ENCODE measurements at places on chromosomes 1 and 21. TPM values are rescaled to one million over a fixed set of nuclear protein-coding genes. Genes with fewer than 3 reads are reported as not detected.

DNA sequence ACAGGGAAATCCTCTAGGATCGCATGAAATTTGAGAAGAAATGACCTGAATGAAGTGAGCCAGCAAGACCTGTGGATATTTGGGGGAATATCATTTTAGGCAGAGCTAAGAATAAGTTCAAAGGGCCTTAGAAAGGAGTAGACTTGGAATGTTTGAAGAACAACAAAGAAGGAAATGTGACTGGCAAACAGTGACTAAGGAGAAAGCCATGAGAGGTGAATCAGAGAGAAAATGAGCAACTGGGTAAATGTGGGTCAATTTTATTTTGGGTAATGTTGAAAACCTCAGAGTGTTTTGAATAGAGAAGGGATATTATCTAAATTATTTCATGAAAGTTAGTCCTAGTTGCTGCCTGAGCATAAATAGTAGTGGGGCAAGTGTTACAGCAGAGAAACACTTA is 672.8 kb downstream of the LMO4 start:
- DNase-seq, result no peak

Gene FALEC
- total RNA-seq, result 0.27 TPM

- DNase-seq, result no peak
These were observed 34.8 kb upstream of the ADARB1 start for GRCh38 chr21:45039317-45040156.

DNA sequence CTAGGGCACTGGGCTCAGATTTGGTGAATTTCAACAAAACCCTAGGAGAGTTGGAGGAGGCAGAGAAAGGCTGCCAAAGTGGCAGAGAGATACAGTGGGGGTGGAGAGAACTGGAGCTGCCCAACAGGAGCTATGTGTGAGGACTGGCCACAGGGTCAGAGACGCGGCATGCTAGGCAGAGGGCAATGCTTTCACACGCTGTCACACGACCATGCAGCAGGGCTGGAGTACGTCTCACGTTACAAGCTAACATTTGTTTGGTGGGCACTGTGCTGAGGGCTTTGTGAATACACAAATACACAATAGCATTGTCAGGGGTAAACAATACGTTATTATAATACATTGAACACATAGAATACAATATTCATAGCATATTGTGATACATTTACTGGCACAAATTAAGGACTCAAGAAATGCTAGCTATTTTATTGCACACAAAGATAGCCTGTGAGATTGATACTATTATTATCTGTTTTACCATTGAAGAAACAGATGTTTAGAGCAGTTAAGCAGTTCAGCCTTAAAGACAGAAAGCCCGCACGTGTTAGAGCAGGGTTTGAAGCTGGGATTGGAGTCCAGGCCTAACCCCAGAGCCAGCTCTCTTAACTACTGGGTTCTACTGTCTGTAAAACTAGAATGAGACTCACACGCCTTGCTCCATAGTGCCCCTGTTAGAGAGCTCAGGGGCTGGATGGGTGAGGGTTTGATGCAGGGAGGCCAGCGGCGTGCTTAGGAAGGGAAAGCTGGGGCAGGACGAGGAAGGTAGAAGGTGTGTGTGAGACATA is 4.5 kb downstream of the RAB7B start:
- no peak for DNase-seq

DNA sequence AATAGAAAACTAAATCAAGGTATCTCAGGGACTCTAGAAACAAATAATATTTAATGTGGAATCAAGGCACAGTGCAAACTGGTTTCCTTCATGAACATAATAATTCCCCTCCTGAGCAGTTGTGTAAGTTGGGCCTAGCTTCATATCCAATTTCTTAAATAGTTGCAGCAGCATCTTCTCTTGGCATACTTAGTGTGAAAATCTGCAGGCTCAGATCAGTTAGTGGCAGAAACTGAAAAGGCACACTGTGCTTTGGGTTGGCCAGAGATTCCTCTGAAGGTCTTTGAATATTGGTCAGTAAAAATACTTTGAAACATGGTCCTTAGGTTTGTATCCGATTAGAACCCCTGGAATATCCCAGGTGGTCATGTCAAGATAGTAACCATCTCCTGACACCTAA is 52.5 kb downstream of the CHRM3 start:
- no peak for DNase-seq

Gene NLRP3
- 18.0 TPM for total RNA-seq

GRCh38 chr1:201594575-201595245 is 55.8 kb downstream of the NAV1 start:
- no peak for DNase-seq

Gene LCE6A
- not detected for total RNA-seq

Gene TNFSF4
- total RNA-seq, result 19.4 TPM

DNA sequence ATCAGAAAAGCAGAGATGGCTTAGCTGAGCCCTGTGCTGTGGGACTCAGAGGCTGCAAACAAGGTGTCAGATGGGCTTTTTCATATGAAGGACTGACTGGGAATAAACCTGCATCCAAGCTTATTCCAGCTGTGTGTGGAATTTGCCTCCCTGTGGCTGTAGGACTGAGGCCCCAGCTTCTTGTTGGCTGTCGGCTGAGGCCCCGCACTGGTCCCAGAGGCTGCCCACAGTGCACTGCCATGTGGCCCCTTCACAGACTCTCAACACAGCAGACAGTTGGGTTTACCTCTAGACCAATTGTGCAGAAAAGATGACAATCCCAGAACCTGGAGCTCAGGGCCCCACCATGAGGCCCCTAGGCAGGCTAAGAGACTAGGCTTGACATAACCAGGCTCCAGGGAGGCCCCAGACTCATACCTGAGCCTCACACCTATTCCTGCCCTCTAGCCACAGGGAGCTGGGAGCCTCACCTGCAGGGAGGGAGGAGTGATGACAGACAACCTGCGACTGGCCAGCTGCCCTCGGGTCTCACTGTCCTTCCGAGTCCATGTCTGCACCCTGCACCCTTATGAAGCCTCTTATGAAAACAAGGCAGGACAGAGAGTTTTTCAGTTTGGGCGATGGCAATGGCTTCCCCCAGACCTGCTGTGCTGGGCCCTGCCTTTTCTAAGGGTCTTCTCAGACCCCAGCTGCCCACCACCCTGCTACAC is 615.5 kb downstream of the NPHP4 start:
- DNase-seq, result no peak

DNA sequence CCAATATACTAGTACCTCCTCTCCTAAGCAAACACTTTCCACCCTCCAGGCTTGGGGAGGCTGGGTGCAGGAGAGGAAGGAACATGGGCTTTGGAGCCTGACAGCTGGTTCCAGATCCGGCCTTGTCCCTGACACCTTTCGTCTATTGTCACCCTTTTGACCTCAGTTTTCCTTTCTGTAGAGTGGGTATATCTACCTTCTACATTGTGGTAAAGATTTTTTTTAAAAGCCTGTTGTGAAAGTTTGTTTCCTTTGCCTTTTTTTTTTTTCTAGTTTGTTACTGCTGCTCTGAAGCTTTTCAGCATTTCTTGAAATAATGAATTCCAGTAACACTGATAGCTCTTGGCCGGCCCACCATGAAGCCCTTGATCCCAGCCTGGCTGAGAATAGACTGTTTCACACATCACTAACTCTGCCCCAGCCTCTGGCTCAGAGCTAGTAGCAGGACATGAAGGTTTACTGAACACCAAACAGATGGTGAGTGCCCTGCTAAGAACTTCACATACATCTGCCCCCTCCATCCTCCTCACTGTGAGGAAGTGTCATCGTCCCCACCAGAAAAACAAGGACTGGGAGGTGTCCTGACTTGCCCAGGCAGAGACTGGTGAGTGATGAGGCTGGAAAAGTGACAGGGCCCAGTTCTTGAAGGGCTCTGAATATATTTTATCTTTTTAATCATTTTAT is 33.0 kb upstream of the ID3 start:
- DNase-seq, result no peak

GRCh38 chr1:200954434-200954833 is 59.7 kb downstream of the INAVA start:
- DNase-seq, result no peak

GRCh38 chr21:33396951-33397350 is 6.3 kb upstream of the IFNGR2 start:
- no peak for DNase-seq

- no peak for DNase-seq
These were observed 3.2 kb upstream of the PTPN7 start for GRCh38 chr1:202163281-202164270.

Gene DNAJC28
- total RNA-seq, result 0.54 TPM

Gene EXTL1
- under 0.01 TPM for total RNA-seq

Gene MARK1
- total RNA-seq, result not detected

DNA sequence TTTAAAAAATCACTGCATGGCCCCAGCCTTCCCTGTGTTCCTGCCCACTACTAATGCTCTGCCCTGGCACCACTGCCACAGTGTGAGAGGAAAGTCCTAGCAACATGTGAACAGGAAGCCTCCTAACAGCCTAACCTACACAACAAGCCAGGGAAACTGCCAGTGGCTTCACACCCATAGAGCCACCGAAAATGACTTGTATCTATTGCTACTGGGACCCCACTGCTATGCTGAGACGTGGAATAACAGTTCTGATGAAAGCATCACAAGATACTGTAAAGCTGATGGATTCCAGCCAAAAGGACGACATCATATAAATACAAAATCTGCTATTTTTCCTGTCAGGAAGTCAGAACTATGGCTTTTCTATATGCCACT is 74.9 kb downstream of the JAK1 start:
- DNase-seq, result no peak

DNA sequence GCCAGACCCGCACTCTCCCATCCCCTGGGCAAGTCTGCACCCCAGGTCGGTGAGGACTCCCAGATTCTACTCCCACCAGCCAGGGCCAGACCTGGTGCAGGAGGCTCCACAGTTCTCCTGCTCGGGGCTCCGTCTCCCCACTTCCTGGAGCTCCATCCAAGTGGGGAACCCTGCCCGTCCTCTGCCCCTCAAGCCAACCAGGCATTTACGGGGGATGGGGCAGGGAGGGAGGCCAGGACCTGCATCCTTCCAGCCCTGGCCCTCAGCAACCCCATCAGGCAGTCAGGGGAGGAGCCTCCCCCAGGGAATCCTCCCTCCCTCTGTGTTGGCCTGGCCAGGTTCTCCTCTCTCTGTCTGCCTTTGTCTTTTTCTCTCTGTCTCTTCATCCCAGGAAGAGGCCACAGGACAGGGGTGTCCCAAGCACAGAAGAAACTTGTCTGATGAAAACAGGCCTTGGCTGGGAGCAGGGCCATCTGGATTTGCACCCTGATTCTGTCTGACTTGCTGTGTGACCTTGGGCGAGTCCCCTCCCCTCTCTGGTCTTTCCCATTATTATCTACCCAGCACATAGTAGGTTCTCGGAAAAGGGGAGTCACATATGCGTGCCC is 18.5 kb upstream of the EPHA2 start:
- DNase-seq, result no peak

Gene C8A
- total RNA-seq, result not detected

GRCh38 chr1:28887419-28887834 is 26.9 kb upstream of the EPB41 start:
- peak; percentile 74 for DNase-seq

DNA sequence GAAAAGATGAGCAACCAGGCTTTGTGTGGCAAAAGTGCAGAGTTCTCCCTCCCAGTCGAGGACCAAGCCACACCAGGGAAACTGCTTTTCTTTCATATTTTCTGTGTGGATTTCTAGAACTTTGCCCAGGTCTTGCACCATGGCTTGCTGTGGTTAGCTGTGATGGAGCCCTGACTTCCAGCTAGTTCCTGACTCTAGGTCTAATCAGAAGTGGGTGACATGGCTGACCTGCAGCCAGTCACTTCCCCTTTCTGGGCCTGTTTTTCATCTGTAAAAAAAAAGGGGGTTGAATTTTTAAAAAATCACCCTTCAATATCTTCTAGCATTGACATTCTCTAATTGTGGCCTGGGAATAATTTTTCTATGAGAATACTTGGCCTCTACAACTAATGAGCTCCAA is 491.2 kb upstream of the USP24 start:
- DNase-seq, result no peak

DNA sequence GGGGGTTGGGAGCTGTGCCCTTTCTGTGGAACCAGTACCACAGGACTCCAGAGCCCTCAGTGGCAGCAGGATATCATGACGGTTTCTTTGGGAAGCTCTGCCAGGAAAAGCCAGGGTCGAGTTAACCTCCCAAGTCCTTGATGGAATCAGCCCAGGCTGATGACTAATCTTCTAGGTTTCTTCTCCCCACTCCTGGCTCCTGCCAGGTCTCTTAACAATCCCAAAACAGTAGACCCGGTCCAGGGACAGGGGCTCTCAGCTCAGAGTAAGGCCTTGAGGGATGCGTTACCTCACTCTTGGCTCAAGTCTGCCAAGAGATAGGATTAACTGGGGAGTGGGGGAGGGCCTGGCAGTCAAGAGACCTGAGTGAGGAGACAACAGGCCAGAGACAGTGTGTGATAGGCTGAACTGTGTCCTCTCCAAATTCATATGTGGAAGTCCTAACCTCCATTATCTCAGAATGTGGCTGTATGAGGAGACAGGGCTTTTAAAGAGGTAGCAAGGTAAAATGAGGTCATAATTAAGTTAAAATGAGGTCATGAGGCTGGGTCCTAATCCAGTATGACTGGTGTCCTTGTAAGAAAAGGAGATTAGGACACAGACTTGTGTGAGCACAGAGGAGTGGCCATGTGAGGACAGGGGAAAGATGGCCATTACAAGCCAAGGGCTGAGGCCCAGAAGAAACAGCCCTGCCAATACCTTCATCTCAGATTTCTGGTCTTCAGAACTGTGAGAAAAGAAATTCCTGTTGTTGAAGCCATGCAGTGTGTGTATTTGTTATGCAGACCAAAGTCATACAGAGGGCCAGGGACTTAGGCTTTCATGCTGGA is 95.0 kb downstream of the BEND5 start:
- DNase-seq, result no peak

Gene DOCK7
- total RNA-seq, result 15.3 TPM

Gene SH2D2A
- total RNA-seq, result 4.3 TPM

Gene SYT11
- 27.2 TPM for total RNA-seq

Gene IFI44L
- total RNA-seq, result 16.4 TPM

- DNase-seq, result no peak
These were observed 74.5 kb downstream of the NPHP4 start for GRCh38 chr1:5917591-5918274.

Gene RNU1-1
- total RNA-seq, result under 0.01 TPM

DNA sequence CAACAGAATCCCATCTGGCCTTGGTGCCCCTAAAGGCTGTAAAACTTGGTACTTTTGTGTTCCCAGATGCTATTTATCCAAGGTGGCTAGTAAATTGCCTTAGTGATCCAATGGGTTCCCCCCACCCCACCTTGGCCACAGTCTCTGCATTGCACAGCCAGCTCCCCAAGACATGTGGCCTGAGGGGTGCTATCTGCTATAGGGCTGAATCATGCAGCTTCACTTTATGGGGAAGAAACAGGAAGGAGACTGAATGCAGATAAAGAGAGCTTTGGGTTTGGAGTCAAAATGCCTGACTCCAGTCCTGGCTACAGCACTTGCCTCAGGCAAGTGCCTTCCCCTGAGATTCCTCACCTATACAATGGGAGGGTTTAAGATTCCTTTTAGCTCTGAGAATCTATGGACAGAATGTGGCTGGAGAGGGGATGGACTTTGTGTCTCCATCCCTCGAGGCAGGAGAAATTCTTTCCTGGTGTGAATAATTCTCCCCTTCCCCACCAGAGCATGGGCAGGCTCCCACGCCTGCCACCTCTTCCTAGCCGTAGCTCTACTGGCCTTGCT is 6.5 kb downstream of the RHEX start:
- no peak for DNase-seq

Gene PDE9A
- 0.27 TPM for total RNA-seq

- DNase-seq, result no peak
These were observed 32.3 kb downstream of the SLC66A1 start for GRCh38 chr1:19344372-19344810.

Gene LIN28A
- total RNA-seq, result under 0.01 TPM

Gene PADI1
- total RNA-seq, result not detected

- DNase-seq, result no peak
These were observed 29.4 kb upstream of the MX1 start for GRCh38 chr21:41396558-41397075.
